ENCODE measurements at places on chromosomes 16 and 17.

- no peak for DNase-seq
Measured at GRCh38 chr16:46747777-46748651, at the start of gene MYLK3. MYLK3 (minus strand) TSS chr16:46748344; CDS start chr16:46748193, 151 bp downstream.

DNA sequence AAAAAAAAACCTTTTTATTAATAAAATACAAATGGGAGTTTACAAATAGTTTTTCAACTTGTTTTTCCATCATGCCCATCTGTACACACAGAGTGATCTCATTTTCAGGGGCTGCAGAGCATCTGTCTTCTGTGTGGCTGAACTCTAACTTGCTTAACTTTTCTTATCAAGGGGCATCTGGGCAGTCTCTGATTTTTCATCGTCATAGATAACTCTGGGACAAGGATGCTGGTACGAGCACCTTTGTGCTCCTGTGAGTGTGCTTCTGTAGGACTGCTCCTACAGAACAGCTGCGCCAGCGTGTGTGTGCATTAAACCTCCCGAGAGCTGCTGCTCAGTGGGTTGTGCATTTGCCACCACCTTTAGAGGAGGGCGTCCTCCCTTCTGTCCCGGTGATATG, 34.6 kb upstream of the TAC4 start:
- DNase-seq = no peak

- no peak for DNase-seq
Measured at GRCh38 chr16:13305019-13305755, 403.8 kb downstream of the SHISA9 start.

DNA sequence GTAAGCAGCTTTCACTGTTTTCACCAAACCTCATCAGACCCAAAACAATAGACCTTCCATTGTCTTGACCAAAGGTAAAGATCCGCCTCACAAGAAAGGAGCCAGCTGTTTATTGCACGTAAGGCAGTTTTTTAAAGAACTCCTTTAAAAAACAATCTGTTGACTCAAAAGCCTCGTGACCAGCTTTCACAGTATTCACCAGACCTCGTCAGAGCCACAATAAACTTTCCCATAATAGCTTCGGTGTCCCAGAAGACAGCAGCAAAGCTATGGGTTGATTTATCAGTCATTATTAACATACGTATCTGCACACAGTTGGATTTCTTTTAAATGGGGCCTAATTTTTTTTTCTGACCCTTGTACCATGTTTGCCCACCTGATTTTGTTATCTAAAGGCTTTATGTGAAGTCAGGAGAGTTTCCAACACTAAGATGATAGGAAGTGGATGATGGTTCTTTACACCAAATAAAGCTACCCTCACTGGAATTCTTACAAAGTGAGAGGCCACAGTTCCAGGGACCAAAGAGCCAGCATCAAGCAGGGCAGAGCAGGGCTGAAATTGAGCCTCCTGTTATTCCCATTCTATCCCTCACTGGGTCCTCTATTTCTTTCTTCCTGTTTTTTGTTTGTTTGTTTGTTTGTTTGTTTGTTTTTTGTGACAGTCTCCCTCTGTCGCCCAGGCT, 17.6 kb upstream of the HELZ start:
- DNase-seq = no peak

DNA sequence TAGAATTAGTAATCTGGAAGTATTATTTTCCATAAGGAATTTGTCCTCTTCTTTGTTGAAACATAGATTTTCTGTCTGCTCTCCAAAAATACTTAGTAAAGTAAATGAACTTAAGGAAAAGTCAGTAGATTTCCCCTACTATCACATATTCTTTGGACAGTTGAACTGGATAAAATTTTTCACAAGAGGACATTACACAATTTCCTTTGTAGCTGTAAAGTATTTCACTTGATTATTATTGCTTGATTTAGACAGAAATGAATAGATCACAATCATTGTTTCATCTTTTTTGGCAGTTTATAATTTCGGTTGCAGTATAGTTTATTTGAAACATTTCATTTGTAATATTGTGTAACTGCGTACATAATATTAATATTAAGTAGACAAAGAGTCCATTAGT, 12.5 kb downstream of the CYB5B start:
- no peak for DNase-seq

DNA sequence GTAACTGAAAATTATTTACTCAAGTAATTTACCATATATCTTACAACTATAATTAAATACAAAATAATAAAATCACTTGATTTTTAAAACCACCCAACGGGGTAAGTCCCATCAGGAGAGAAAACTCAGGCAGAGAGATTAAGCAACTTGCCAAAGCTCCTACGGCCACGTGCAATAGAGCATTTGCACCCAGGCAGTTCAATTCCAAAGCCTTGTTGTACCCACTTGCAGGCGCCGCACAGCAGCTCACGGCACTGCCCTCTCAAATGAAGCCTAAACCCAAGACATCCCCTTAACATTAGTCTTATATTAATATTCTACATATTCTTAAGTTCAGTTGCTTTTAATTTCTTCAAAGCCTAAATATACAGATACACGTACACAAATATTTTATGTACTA, 75.7 kb downstream of the SPAG9 start:
- DNase-seq = peak; percentile 52

GRCh38 chr17:49382556-49382955, 20.5 kb upstream of the ZNF652 start:
- DNase-seq = no peak

GRCh38 chr16:68072038-68072695, 13.0 kb upstream of the NFATC3 start:
- DNase-seq = no peak

DNA sequence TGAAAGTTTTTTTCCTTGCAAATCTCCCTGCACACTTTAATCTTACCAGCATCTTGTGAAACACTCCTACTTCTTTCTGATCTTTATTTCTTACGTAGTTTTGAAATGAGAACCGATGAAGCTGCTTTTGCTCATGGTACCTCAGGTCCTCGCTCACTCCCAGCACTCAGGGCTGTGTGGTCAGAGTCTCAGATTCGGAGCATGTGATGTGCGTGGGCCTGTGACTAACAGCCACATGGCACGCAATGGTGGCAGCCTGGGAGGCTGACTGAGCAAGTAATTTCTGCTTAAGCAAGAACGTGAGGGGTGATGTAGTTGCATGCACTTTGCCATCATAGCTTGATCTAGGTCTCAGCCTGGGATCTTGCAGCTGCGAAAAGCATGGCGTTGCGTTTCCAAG, 624.3 kb downstream of the MAF start:
- DNase-seq = no peak

DNA sequence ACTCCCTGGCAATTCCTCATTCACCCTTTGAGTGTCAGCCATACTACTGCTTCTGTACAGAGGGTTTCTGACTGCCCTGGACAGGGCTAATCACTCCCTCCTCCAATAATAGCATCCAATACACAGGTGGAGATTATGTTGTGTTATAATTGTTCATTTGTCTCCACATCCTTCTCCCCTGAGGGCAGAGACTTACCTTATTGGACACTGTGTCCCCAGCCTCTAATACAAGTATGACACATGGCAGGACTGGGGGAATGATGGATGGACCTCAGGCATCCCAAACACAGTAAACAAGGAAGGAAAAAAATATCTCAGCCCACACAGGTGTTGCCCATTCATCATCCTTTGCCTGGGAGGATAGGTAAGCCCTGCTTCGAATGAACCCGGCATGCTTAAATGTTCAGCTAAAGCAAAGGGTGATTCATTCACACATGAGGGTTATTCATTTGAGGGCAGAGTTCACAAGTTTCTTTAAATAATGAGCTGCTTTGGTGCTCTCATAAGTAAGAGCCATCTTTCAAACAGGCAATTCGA, 34.8 kb downstream of the MMD start:
- DNase-seq = no peak

GRCh38 chr17:7144213-7144612, 29.6 kb upstream of the ASGR2 start:
- DNase-seq = no peak

DNA sequence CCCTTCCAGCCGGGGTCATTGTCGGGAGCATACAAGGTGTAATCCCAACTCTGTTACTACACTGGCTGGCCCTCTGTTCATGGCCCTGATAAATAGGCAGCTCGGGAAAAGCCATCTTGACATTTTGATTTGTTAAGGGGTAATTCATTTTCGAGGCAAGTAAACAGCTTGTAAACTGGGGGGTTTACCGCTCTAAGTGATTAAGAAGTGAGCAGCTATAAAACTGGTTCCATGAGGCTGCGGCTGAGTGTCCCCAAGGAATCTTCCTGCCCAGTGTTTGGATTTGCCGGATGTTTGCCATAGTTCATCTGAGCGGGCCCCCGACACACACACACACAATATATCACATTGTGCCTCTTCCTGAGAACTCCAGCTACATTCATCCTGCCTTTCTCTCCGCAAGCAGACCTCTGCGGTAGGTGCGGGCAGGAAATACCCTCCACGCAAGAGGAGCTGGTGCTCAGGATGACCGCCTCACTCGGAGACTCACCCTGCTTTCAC, 92.2 kb downstream of the SOCS1 start:
- no peak for DNase-seq

GRCh38 chr16:82660075-82660645, 33.4 kb downstream of the CDH13 start:
- no peak for DNase-seq

DNA sequence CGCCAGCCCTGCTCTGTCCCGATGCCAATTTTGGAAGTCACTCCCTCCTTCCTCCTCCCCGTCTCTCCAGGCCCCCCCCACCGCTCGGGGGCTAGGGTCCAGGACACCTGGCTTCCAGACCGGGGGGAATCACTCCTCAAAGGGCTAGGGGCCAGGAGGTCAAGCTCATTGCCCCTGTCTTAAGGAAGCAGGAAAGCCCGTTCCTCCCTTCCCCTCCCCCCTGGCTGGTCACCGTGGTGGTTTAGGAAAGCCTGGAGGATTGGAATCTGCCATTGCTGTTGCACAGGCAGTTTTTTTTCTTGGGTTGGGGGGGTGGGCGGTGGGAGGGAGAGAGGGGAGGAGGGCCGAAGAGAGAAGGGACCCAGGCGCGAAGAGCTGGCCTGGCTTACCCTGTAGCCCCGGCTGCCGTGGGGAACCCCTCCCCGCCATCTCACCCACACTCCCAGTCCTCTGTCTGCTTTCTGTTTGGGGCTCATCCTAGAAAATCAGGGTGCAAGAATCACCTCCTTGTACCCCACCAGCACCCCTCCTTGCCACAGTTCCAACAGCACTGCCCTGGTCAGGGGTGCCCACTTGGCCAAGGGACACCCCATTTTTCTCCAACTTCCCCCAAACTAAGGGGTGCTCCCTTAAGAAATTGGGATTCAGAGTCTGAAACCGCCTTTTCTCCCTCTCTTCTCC, 2.9 kb upstream of the BCL6B start:
- peak; percentile 38 for DNase-seq

DNA sequence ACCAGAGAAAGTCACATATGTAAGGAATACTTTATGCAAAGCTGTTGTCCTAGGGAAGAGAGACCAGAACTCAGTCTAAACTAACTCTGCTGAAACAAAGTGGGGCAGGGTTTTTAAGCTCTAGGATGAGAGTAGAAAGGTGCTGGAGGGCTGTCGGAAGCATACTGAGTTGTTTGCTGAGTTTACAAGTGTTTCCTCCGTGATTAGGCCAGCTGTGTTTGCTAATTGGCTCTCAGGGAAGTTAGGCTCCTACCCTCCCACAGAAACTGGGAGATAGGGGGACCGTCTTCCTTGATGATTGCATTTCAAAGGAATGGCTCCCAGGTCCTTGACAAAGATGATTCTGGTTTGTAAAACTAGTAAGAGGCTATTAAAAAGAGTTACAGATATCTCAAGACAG, 24.4 kb upstream of the CRYM start:
- DNase-seq = no peak

- no peak for DNase-seq
Measured at GRCh38 chr17:67111327-67111726, 67.0 kb downstream of the CACNG1 start.

- no peak for DNase-seq
Measured at GRCh38 chr17:68197091-68197996, 50.5 kb upstream of the AMZ2 start.

DNA sequence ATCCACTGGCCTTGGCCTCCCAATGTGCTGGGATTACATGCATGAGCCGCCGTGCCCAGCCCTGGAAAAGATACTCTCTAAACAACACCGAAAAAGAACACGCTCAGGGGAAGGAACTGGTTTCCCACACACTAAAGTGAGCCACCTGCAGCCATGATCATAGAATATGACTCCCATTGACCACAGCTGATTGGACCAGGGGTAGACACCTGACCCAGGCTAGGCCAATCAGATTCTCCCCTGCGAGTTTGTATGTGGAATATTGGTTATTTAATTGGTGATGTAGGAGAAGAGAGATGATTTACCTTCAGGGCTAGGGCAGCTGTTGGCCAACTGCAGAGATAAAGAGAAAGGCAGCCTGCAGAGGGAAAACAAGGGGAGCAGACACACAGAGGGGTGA, 9.0 kb upstream of the GGA2 start:
- no peak for DNase-seq

DNA sequence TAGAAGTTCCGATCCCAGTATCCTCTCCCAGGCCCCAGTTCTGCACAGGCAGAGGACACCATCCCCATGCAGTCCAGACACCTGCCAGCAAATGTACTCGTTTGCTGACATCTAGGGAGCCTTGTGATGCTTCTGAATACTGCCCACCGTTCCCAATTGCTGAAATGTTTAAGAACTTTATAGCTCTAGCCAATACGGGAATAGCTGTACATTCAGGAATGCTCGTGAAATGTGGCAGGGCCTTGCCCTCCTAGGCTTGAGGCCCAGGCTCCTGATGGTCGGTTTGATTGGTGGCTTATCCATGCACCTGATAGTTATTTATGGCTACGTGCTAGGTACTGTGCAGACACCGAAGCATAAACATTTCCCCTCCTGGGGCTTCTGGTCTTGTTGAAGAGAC, 255.5 kb downstream of the PRKCA start:
- DNase-seq = no peak

- no peak for DNase-seq
Measured at GRCh38 chr17:38890410-38890746, 20.5 kb downstream of the LASP1 start.

DNA sequence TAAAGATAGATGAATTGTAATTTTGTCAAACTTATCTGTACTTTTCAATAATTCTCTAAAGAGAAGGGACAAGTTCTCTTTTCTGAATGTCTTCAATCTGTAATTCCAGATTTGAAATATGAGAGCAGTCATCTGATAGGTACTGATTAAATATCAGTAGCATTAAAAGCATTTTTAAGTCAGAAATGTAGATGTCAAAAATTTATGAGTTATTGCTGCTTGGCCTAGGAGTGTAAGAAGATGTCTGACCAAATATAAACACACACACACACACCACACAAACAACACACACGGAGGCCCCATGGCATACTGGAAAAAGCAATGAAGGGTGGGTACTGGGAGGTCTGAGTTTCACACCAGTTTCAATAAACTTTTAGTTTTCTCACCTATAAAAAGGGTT, 2.4 kb upstream of the TOB1 start:
- DNase-seq = no peak

DNA sequence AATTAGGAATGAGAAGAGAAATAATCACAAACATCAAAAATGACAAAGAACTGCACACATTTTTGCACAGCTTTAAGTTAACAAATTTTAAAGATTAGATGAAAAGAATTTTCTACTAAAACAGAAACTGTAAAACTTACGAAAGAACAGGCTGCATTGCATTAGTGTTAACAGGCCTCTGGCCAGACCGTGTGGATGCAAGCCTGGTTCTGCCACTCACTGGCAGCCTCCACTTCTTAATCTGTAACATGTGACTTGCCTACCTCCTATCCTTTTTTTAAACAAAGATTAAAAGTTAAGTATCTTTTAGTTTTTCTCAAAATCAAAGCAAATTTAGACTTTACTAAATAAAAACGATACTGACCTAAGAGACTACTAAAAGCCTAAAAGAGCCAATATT, 37.5 kb downstream of the CREBBP start:
- no peak for DNase-seq

- DNase-seq = no peak
Measured at GRCh38 chr16:49824593-49824992, 31.3 kb downstream of the ZNF423 start.

GRCh38 chr16:68700120-68700519, 37.0 kb upstream of the CDH1 start:
- no peak for DNase-seq
